Left renal pelvis (tissue), 4 donors: ENCODE measurements at places on chromosomes 12 and 14. TPM values are rescaled to one million over a fixed set of nuclear protein-coding genes. Genes with fewer than 3 reads are reported as not detected.

- no peak for DNase-seq
Measured at GRCh38 chr14:57403521-57403864, 13.1 kb downstream of the NAA30 start.

- no peak for DNase-seq
Measured at GRCh38 chr12:96327346-96327745, 72.9 kb downstream of the CDK17 start.

- DNase-seq, result no peak
Measured at GRCh38 chr14:55756557-55756956, 176.6 kb downstream of the KTN1 start.

DNA sequence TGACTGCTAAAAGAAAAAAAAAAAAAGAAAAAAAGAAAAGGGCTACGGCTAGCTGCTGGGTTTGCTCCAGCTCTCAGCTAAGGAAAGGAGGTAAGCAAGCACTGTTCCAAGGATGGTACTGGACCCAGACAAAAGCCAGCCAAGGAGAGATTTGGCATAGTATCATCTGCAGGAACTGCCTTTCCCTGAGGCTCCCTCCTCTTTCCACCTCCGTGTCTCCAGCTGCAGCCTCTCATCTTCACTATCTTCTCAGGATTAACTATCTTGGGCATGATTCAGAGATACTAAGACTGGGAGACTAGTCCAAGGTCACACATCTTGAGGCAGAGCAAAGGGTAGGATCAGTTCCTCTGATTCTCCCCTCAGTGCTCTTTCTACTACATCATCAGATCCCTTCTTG lies 6.0 kb downstream of the KITLG start:
- no peak for DNase-seq

NFE2 gene
- 3.7 TPM for polyA plus RNA-seq

DNA sequence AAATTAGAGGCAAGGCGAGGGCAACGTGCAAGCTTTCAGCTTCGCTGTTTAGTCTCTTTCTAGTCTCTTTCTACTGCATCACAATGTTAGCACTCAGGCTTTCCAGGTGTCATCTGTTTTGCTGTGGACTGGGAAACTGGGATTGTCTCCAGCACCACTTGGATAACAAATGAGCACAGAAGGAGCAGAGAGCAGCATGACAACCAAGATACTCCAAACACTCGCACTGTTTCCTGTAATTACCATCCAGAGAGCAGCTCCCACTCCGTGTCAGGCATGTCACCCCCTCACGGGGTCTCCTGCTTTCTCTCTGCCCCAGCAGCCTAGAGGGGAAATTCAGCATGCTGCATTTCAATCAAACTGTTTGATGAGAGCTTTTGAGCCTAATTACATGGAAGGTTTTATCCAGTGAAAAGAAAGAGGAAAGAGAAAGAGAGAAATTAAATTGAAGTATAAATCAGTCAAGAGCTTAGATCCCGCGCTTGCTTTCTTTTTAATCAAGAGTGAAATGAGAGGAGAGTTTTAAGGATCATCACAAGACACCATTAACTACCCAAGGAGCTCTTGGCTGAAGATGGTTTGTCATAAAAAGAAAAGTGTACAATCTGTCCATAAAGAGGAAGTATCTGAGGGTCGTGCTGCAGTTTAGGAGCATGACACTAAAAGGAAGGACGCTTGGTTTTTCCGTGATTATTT lies 917.7 kb downstream of the DIO2 start:
- no peak for DNase-seq

- no peak for DNase-seq
Measured at GRCh38 chr14:105330491-105330895, 15.9 kb downstream of the PACS2 start.

TC2N gene
- polyA plus RNA-seq, result 9.9 TPM

- DNase-seq, result no peak
Measured at GRCh38 chr14:73261075-73261474, 23.8 kb downstream of the PAPLN start.

PPP1R1A gene
- polyA plus RNA-seq, result 4.3 TPM

CISTR gene
- polyA plus RNA-seq, result not detected

DNA sequence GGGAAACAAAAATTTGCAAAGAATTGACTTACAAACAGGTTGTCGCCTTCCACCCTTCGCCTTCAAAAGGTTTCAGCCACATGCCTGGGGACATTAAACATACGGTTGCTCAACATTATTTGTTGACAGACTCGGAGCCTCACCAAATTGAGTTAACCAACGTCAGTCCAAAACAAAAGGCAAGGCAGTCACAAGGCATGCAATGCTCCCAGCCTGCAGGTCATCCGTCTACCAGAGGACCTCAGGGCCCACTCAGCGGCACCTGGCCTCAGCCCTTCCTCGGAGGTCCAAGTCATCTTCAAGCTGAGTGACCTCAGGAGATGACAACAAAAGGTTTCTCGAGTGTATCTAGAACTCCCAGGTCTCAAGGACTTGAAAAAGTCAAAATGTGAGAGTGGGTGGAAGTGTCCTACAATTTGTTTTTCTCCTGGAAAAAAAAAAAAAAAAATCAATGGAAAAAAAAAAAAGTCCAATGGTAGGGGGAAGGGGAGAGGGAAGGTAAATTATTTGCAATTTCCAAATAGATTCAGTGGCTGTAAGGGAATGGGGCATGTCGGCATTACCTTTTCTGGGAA lies 64.3 kb downstream of the KDM2B start:
- DNase-seq, result no peak

DNA sequence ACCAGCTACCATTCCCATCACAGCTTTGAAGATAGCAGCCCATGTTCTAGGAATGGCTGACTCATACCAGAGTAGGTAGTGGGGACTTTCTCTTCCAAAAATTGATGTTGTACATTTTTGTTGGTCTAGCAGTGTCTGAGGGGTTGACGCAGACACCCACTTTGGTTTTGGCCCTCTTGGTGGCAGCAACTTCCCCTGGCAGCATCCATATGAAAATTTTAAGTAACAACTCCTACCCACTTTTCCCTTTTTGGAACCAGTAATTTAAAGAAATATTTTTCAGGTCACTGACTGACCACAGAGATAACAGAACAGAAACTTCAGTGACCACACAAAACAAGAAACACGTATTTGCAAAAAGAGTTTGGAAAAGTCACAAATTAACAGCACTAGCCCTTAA lies 162.0 kb upstream of the TMCC3 start:
- DNase-seq, result no peak

GRCh38 chr14:68787092-68787992 lies 5.5 kb downstream of the ZFP36L1 start:
- DNase-seq, result no peak

- DNase-seq, result no peak
Measured at GRCh38 chr14:98956181-98956580, 315.8 kb downstream of the BCL11B start.

WDR20 gene
- polyA plus RNA-seq, result 32.5 TPM

DNA sequence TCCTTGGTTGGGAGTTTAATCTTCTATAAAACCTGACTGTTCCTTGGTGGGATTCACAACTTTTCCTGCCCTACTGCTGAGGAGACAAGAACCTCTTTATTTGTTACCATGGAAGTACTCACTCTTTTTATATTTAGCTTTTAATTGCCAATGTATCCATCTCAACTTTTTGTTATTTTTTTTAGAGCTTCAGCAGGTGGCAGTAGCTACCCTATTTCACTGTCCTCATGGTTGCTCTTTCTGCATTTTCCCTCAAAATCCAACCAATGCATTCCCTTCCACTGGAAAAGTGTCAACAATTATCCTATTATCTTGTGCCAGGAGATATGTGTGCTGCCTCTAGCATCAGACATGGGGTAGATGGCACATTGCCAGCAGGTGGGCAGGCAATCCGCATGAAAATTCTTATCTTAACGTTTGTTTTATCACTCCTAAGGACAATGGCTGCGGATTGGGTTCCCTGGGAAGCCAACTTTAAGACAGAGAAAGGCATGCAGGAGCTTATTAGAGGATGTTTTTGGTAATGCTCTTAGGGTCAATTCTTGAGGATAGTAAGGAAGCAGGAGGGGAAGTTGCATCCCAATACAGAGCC lies 406.4 kb downstream of the SNAPC1 start:
- DNase-seq, result no peak

KCNH5 gene
- polyA plus RNA-seq, result 0.23 TPM

GRCh38 chr12:26283046-26283445 lies 87.7 kb downstream of the SSPN start:
- DNase-seq, result no peak

DNA sequence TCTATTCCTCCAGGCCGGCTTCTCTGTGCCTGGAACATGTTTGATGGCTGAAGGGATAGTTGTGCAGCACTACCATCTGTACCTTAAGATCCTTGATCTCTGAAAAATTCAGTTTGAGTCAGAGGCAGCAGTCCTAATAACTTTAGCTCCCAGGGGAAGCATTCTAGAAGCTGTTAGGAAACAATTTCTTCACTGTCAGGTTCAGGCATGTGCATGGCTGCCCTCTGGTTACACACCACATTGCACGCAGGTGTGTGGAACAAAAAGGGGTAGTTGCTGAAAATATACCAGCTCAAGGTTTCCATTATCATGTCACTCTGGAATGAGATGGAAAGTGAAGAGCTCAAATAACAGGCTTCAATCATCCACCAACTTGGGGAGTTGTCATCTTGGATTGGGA lies 80.1 kb downstream of the CHST11 start:
- DNase-seq, result no peak

SERPINA12 gene
- not detected for polyA plus RNA-seq

DNA sequence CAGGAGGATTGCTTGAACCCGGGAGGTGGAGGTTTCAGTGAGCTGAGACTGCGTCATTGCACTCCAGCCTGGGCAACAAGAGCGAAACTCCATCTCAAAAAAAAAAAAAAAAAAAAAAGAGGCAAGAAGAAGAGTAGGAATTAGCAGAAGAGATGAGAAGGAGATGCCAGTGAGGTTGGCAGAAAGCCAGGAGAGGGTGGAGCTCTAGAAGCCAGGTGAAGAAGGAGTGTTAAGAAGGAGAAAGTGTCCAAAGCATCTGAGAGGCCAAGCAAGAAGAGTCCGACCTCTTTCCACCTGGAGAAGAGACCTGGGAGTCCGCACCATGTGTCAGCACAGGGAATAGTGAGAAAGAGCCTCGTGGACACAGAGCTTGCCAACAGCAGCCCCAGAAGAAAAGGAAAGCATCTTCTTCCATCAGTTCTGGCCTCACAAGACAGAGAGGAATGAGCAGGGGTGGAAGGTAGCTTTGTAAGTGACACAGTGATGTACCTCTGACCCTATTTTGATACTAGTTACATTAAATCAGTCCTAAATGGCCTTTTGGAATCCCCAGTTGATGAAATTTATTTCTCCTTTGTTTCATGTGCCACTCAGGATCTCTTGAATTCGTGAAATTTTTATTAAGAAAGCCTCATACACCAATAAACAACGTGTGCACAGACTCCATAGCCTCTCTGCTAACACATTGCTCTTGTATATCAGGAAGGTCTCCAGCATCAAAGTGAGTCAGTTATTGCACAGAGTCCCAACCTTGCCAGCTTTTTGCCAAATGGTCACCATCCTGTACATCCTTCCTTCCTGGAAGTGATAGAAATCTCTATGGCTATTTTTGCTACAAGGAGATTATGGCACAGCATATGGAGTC lies 70.6 kb downstream of the SAMD4A start:
- no peak for DNase-seq

DNA sequence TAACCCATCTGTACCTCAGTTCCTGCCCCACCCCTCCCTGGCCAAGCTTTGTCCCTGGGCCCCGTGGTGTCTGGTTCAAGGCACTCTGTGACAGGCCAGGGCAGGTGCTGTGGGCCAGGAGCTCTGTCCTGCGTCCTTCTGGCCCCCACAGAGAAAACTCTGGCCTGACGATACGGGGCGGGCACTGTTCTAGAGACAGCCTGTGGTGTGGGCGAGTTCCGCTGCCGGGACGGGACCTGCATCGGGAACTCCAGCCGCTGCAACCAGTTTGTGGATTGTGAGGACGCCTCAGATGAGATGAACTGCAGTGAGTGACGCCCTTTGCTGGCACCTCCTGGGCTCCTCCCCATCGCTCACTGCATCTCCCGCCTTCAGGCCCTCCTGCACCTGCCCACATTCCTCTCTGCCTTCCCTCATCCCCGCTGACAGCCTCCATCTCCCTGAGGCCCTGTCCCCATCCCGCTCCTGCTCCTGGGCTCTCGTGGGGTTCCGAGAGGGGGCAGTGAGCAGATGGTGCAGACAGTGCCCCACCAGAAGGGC lies 22.8 kb upstream of the NXPH4 start:
- DNase-seq, result no peak

SLCO1B1 gene
- not detected for polyA plus RNA-seq

- no peak for DNase-seq
Measured at GRCh38 chr14:89639687-89640086, 222.7 kb upstream of the FOXN3 start.

- DNase-seq, result no peak
Measured at GRCh38 chr12:53695152-53696145, 19.6 kb upstream of the ATP5MC2 start.

- DNase-seq, result no peak
Measured at GRCh38 chr14:99964979-99965378, 100.2 kb upstream of the EVL start.

- DNase-seq, result no peak
Measured at GRCh38 chr14:66311990-66312389, 174.2 kb upstream of the CCDC196 start.

DNA sequence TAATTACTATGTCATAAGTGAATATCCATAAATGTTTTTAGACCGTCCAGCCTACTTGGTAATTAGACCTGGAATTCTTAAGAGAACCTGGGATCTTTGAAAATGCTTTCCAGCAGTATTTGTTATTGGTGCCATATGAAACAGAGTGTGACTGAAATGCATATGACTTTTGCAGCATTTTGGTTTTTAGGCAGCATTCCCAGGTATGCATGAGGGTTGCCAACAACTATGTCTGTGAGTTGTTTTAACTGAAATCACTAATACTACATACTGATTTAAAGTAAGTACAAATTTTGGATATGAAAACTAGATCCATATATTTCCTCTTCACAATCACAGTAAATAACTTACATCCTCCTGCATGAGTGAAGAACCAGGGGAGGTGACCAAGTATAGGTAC lies 437.7 kb upstream of the FAR2 start:
- no peak for DNase-seq

SLC10A1 gene
- polyA plus RNA-seq, result not detected
